Stimulated activated CD4-positive, alpha-beta T cell treated with anti-CD3 and anti-CD28 coated beads, Interleukin-1b, Interleukin-23, amount 100 ng/mL, for 1 hour (primary cell): ENCODE measurements at places on chromosomes 7 and 10.

- DNase-seq: no peak
Observed at GRCh38 chr10:17712717-17713471, 39.1 kb upstream of the TMEM236 start.

GRCh38 chr10:89101943-89102342 lies 105.2 kb downstream of the CH25H start:
- DNase-seq: no peak

- peak; percentile 71 for DNase-seq
Observed at GRCh38 chr10:71569775-71570588, 149.6 kb downstream of the C10orf105 start.

- DNase-seq: no peak
Observed at GRCh38 chr7:34838329-34838728, 180.3 kb downstream of the NPSR1 start.

DNA sequence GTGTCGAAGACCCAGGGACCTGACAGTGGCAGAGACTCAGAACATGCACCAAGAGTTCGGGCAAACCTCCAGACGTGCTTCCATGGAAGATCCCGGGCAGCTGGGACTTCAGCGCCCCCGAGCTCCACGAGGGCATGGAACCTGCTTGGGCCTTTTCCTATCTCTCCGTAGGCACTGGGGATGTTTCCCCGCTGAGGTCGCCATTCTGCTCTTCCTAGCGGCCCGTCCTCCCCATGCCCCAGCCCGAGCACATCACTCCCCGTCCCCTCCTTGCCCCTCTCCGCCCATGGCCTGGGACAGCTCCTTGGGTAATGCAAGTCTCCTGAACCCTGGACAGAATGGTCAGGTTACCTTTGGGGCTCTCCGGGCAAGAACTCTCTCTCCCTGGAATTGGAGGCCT lies 32.3 kb upstream of the SHH start:
- DNase-seq: no peak
